Tongue (tissue), 3 donors: ENCODE measurements at places on chromosomes 7 and 10. TPM values are rescaled to one million over a fixed set of nuclear protein-coding genes. Genes with fewer than 3 reads are reported as not detected.
A peak's percentile ranks its signal among the peaks of the same experiment; 100 is the strongest.

DNA sequence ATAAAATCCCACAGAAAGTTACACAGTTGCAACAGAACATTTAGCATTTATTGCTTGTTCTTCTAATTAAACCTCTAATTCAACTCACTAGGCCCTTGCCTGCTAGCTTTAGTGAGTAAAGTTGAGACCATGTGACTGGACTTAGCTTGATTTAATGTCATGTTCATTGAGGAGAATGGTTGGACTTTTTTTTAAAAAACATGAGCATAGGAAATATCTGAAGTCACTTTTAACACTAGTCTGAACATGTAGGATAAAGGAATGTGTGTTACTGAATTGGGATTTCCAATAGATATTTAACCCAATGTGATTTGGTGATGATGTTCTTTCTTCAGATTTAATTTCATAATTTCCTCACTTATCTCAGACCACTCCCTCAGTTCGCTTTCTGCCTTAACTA is 24.6 kb upstream of the GLCCI1 start:
- DNase-seq: no peak

DNA sequence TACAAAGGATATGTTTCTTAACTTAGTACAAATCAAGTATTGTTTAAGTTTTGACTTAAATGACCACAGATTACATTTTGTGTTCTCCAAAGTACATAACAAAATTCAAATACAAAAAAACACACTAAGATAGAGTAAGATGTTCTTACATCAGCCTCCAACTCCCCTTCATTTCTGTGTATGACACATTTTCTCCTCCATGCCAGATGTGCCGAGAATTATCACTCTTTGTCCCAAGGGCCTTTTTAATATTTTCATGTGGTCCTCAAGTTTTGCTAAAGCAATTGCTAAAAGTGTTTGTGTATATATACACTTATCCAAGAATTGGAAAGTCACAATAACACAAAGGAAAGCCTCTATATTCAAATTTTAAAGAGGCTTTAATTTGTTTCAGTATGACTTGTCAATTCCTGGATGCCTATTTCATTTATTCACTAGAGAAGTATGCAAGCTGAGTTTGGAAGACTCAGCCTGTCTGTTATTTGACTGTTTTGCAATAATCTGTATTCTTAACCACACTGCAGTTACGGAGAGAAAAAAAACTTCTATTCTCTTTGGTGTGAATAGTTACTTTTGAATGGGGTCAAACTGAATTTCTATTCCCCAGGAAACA is 586.4 kb upstream of the SEMA3D start:
- DNase-seq: no peak

DNA sequence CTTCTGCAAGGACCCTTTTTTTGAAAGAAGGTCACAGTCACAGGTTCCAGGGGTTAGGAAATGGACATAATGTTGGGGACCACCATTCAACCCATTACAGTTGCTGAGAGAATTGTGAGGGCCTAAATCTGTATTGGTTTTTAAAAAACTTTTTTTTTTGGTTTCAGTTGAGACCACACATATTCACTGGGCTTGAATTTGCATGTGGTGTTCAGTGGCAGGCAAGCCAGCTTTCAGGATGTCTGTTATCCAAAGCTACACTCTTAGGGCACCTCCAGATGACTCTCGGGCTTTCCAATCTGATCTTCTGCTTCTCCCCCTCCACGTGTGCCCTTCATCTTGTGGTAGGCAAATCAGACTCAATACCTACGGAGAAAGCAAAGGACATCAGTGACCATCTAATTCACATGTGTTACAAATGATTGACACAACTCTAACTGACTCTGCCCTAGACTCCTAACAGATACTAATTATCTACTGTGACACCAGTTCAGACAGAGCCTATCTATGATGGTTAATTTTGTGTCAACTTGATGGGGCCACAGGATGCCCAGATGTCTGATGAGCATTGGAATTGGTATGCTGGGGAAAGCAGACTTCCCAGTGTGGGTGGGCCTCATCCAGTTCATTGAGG is 93.3 kb upstream of the ELMO1 start:
- no peak for DNase-seq

- peak; percentile 88 for DNase-seq
These were observed 225.0 kb upstream of the CELF2 start for GRCh38 chr10:10792681-10793080.

Gene MRC1
- total RNA-seq: 8.7 TPM

Gene CDCA7L
- 32.2 TPM for total RNA-seq

GRCh38 chr7:128201067-128201689 is 39.9 kb upstream of the LEP start:
- no peak for DNase-seq

DNA sequence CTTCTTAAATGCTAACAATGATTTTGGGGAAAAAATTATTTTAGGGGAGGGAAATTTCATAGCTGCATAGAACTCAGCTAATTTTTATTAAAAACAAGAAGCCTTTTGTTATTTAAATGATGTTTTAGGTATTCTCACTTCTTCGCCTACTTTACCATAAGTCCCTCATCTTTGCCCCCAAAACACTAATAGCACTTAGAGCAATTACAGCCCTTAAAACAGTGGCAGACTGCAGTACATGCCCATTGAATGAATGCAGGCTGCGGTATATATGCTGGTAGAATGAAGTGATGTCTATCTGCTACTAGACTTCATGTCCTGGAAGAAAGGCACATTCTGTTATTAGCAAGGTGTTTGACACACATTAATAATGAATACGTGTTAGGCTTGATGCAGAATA is 2.9 kb upstream of the SPAG6 start:
- DNase-seq: peak; percentile 48

DNA sequence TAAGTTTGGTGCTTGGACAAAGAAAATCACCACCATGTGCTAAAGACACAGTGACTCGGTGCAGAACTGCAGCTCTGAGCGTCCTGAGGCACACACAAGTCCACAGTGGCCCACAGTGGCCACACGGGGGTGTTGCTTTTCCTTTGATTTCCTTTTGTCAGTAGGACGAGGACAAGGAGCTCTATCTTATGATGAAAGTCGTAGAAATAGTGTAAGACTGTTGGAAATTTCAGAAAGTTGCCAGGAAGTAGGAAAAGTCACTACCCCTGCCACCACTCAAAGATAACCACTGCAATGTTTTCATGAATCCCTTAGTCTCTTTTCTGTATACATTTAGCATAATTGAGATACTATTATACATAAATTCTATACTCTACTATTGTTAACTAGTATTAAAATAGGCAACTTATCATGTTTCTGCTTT is 146.0 kb downstream of the TNS3 start:
- DNase-seq: peak; percentile 78

GRCh38 chr7:97819161-97819560 is 53.0 kb downstream of the ASNS start:
- no peak for DNase-seq

- DNase-seq: no peak
These were observed 1167.0 kb downstream of the SORCS3 start for GRCh38 chr10:105807935-105808587.

DNA sequence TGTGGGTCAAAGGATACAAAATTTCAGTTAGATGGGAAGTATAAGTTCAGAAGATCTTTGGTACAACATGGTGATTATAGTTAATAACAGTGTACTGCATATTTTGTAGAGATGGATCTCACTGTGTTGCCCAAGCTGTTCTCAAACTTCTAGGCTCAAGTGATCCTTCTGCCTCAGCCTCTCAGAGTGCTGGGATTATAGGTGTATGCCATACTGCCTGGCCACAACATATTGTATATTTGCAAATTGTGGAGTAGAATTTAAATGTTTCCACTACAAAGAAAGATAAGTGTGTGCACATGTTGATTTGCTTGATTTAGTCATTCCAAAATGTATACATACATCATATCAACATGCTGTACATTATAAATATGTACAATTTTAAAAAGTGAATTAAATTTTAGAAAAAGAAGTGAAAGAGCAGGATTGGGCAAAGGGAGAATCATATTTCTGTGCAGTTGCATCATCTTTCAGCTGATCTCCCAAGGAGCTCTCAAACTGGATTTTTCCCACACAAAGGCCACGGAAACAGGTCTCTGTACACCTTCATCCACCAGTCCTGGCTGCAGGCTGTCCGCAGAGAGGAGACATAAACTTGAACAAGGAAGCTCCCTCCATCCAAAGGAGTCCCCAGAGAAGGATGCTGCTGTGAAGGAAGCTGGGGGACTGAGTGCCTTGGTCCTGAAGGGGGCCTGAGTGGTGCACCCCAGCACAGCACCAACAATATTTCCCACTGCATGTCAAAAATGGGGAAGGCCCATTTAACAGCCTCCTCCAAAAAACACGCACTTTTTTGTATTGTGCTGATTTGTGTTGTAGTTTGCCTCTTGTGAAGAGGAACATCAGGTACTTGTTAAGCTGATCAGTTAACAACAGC is 217.1 kb upstream of the GHITM start:
- DNase-seq: no peak

DNA sequence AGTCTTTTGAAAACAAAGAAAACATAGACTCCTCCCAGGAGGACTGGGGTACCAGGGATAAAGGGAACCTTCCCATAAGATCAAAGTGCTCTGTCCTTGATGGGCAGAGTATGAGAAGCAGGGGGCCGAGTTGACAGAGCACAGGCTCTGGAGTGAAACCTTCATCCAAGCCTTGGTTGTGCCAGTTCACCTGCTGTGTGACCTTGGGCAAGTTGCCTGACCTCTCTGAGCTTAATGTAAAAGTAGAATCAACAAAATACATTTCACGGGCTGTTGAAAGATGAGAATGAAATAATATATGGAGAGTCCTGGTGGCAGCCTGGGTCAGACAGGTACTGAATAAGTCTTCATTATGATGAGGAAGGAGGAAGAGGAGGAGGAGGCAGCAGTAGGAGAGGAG is 69.9 kb downstream of the SLIT1 start:
- no peak for DNase-seq

Gene EBF3
- total RNA-seq: 44.4 TPM

- no peak for DNase-seq
These were observed 19.0 kb downstream of the HYAL4 start for GRCh38 chr7:123864012-123864411.

GRCh38 chr10:13233358-13233757 is 816 bp downstream of the UCMA start:
- no peak for DNase-seq

- no peak for DNase-seq
These were observed 181.3 kb downstream of the RNF133 start for GRCh38 chr7:122517576-122517975.

Gene MINDY4
- total RNA-seq: 8.5 TPM

GRCh38 chr7:131038153-131038552 is 289.5 kb upstream of the MKLN1 start:
- no peak for DNase-seq

- DNase-seq: no peak
These were observed 59.4 kb upstream of the CAMK2B start for GRCh38 chr7:44384586-44385433.

- DNase-seq: no peak
These were observed 38.0 kb downstream of the SNX10 start for GRCh38 chr7:26329520-26330255.

Gene CYP2C18
- 8.4 TPM for total RNA-seq

DNA sequence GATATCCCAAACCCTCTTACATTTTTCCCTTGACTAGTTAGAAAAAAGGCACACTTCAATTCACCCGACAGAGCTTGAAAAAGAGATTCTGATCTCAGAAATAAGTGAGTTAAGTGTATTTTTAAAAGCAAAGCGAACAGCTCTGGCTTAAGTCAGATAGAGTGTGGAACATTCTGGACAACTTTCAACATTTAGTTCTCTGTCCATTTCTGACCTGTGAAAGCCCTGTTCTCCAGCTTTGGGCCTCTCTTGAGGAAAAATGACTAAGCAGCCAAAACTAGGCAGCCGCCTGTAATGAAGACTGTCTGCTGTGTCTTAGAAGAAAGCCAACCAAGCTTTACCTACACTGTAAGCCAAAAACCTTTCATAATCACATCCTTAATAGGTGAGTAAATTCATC is 50.5 kb downstream of the CDK6 start:
- DNase-seq: peak; percentile 75

Gene SYCE1
- not detected for total RNA-seq

Gene INHBA
- total RNA-seq: 5.5 TPM

- peak; percentile 56 for DNase-seq
These were observed 21.2 kb downstream of the ZMIZ2 start for GRCh38 chr7:44769776-44770294.

GRCh38 chr10:24706479-24707118 is 17.1 kb downstream of the ARHGAP21 start:
- peak; percentile 24 for DNase-seq

GRCh38 chr7:90966346-90966745 is 297.9 kb upstream of the FZD1 start:
- DNase-seq: no peak

GRCh38 chr10:106793617-106794016 is 370.9 kb downstream of the SORCS1 start:
- peak; percentile 25 for DNase-seq

DNA sequence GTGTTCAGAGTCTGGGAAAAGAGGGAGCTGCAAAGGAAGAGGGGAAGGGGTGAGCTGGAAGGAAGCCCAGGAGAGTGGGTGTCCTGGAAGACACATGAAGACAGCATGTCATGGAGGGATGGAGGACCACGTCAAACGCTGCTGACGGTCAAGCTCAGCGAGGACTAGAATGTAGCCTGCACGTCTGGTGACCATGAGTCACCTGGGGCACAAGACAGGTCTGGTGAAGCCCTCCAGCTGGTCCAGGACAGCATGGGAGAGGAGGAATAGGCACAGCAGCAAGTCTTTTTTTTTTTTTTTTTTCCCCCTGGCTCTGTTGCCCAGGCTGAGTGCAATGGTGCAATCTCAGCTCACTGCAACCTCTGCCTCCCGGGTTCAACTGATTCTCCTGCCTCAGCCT is 19.6 kb upstream of the AMZ1 start:
- DNase-seq: no peak

- DNase-seq: no peak
These were observed 9.1 kb upstream of the PAX2 start for GRCh38 chr10:100736144-100736808.
